Epithelial cell of esophagus (primary cell): ENCODE measurements at places on chromosomes 13 and 19.

DNA sequence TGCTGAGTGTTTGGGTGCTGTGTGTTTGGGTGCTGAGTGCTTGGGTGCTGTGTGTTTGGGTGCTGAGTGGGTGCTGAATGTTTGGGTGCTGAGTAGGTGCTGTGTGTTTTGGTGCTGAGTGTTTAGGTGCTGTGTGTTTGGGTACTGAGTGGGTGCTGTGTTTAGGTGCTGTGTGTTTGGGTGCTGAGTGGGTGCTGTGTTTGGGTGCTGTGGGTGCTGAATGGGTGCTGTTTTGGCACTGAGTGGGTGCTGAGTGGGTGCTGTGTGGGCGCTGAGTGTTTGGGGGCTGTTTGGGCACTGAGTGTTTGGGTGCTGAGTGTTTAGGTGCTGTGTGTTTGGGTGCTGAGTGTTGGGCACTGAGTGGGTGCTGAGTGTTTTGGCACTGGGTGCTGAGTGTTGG lies 48.5 kb upstream of the F7 start:
- DNase-seq, result no peak

- DNase-seq, result no peak
These were observed 5.7 kb downstream of the C19orf25 start for GRCh38 chr19:1473085-1473851.

DNA sequence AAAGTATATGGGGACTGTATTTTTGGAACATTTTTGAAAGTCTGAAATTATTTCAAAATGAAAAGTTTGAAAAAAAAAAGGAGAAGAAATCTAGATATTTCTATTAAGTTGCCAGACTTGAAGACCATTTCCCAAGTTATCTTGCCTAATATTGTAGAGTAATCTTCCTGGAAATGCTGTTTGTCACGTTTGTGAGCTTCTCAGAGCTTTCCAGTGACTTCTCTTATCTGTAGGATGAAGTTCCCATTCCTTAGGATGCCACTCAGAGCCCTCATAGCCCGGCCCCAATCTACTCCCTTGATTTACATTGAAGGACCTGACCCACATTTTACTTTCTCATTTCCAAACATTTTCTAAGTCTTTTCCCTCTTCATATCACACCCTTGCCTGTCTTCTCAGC lies 23.6 kb downstream of the CEACAM8 start:
- no peak for DNase-seq

DNA sequence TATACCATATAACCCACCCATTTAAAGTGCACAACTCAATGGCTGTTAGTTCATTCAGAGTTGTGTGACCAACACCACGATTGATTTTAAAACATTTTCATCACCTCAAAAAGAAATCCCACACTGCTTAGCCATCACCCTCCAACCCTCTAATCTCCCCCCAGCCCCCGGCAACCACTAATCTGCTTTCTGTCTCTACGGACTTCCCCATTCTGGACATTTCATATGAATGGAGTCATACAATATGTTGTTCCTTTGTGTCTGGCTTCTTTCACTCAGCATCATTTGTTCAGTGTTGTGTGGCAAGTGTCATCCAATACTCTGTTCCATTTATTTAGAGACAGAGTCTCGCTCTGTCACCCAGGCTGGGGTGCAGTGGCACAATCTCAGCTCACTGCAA lies 4.0 kb upstream of the PNMA8B start:
- DNase-seq, result no peak

DNA sequence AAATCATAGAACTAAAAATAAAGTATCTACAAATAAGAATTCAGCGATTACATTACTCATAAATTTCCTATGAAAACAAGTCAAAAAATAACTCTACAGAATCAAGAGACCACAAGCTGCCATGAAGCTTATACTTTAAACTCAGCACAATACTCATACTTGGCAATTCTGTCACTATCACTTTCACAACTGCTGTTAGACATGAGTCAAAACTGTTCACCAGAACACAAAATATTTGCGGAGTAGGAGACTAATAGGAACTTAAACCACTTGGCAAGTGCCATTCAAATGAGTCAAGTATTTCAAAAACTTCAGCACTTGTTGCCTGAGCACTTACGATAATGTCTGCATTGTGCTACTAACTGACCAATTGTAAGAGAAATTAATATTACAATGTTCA lies 387.8 kb upstream of the GPC6 start:
- peak; percentile 91 for DNase-seq

GRCh38 chr13:102659168-102659713 lies 35.6 kb downstream of the METTL21C start:
- DNase-seq, result no peak

DNA sequence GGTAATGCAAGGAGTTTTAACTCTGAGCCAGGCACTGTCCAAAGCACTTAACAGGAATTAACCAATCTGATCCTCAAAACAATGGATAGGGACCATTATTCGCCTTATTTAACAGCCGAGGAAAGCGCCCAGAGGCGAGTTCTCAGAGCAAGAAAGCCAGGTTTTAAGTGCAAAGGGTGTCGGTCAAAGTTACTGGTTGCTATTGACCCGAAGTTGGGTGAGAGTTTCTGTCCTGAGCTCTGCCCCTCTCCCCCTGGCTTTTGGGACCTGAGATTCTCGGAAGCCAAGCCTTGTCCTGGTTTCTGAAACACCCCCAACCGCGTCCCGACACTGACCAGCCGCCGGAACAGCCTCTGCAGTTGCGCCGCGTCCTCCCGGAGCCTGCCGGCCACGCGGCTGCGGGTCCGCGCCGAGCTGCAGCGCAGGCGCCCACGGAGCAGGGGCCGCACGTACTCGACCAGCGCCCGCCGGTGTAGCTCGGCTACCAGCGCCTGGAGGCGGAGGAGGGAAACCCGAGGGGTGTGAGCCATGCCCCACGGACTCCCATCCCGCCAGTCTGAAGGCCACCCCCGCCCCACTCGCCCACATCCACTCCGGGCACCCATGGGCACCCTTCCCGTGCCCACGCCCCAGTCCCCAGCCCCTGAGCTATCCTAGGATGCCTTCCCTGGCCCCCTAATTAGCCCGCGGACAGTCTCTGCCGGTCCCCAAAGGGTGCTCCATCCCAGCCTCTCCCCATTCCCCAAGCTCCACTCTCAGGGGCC lies 27.8 kb downstream of the EXOC3L2 start:
- DNase-seq, result no peak

- DNase-seq, result no peak
These were observed 31.2 kb downstream of the SYDE1 start for GRCh38 chr19:15138427-15138826.

DNA sequence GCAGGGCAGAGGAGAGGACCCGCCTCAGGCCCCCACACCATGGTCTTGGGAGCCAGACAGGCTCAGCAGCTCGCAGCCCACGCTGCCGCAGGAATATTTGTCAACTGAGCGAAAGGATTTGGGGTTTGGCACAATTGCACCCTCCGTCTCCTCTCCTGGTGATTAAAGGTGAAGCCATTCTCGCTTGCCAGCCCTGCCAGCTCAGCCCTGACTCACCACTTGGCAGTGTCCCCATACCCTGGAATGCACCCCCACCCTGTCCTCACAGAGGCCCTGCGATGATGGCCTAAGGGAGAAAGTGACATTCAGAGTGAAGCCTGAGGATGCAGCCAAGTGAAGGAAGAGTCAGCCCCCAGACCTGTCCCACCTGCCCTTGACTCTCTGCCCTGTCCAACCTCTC lies 18.8 kb downstream of the CYTH2 start:
- peak; percentile 96 for DNase-seq

DNA sequence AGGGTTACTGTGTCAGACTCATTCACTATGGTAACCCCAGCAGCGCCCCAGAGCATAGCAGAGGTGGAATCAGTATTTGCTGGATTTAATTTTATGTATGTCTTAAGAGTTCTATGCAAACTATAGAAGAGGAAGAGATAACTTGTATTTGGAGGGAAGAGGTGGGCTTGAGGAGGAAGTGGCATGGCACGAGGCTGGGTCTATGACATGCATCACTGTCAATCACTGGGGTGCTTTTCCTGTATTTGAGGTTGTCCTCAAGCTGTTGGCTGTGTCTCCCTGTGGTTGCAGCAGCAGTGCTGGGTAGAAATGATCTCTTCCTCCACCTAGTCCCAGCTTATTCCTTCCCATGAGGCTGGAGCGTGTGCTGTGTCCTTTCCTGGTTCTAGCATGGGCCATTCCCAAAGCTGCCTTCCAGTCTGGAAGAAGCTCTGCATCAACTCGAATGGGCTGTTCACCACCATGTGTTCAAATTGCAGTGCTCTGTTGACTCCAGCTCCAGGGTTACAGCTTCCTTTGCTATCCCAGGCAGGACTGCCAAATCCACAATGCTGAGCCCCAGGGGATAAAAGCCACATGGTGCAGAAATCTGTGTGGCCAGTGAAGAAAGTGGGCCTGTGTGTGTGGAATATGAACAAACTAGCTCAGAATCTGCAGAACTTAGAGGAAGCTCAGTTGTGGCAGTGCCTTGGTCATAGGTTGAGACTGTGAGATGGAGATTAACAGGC lies 73.1 kb upstream of the MTIF3 start:
- no peak for DNase-seq
